Neural progenitor cell (in vitro differentiated cells): ENCODE measurements at places on chromosomes 11 and 22. TPM values are rescaled to one million over a fixed set of nuclear protein-coding genes. Genes with fewer than 3 reads are reported as not detected.

DNA sequence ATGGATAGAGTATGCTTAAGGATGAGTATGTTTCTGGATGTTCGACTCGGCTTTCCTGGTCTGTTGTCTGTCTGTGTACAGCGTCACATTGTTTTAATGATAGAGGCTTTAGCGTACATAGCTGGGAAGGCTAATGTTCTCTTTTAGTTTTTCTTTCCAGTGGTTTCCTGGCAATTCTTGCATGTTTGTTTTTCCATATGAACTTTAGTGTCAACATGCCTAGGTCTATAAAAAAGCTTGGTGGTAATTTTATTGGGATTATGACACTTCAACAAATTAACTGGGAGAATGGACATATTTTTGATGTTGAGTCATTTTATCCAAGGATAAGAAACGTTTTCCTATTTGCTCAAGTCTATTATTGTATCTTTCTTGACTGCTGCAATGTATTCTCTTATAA, 17.6 kb downstream of the F2 start:
- no peak for DNase-seq

GRCh38 chr11:132111316-132111715, 740.9 kb downstream of the NTM start:
- DNase-seq: no peak

- no peak for DNase-seq
Observed at GRCh38 chr11:96447208-96448110, 57.6 kb downstream of the JRKL start.

DNA sequence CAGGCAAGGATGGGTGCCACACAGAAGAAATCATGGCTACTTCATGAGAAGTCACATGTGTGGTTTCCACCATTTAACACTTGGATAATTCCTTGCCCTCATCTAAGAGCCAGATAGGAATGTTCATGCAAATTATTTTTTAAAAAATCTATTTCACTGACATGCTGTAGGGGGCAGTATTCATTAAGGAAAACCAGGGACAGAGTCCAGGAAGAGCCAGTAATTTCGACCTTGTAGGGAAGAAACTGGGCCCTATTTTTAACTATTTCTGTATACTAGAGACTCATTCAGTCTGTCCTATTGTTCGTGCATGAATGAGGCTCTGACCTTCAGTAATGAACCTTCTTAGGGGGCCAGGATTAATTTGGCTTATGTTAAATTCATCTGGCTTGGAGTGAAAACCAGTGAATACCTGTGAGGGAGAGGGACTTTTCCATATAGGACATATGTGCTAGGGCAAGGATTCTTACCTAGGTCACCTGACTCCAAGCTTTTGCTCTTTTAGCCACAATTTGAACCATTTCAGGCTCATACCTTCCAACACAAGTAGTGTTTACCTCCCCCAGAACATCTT, 192.7 kb downstream of the NAV2 start:
- peak; percentile 55 for DNase-seq

Gene APIP
- 16.3 and 28.7 TPM in 2 replicates for total RNA-seq

- DNase-seq: peak; percentile 2
Observed at GRCh38 chr11:100072131-100072530, 615.0 kb upstream of the ARHGAP42 start.

Gene TTC36
- 0.62 TPM in 1 of 2 replicates, not detected in the other for total RNA-seq

GRCh38 chr11:27187848-27188621, 147.4 kb downstream of the BBOX1 start:
- no peak for DNase-seq

GRCh38 chr11:133818302-133818701, 27.0 kb downstream of the SPATA19 start:
- no peak for DNase-seq

DNA sequence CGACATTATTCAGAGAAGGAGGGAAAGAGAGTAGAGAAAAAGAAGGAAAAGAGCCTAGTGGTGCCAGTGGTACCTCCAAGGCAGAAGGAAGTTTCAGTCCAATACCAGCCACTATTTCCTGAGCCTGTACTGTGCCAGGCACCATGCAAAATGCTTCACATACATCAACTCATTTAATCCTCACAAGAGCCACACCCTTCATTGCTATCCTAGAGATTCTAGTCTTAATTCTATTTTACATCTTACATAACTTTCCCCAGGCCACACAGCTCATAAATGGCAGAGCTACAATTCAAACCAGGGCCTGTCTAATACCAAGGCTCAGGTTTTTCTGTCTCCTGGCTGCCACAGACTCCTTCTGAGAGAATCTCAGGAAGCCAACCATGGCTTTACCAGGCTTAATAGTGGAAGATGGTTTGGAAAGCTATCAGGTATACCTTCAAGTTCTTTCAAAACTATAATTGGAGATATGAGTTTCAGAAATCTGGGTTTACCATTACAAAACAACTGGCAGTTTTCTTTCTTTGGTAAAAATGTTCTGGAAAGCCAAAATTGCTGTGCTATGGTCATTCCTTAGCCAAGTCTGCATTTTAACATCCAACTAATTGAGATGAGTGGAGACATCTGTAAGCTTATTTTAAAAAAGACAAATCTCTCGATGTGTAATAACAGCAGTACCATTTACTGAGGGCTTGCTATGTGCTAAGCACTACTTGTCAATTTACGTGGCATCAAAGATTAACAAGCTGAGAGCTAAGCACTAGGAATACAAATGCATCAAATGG, 225.1 kb upstream of the PITPNB start:
- no peak for DNase-seq

Gene CNGA4
- 0.15 TPM in 1 of 2 replicates, not detected in the other for total RNA-seq

Gene TRPM5
- 0.34 TPM in 1 of 2 replicates, not detected in the other for total RNA-seq

GRCh38 chr11:84947970-84948580, 679.1 kb downstream of the DLG2 start:
- no peak for DNase-seq

Gene ARHGAP20
- total RNA-seq: not detected in 2 replicates

Gene MMP12
- not detected in 2 replicates for total RNA-seq

DNA sequence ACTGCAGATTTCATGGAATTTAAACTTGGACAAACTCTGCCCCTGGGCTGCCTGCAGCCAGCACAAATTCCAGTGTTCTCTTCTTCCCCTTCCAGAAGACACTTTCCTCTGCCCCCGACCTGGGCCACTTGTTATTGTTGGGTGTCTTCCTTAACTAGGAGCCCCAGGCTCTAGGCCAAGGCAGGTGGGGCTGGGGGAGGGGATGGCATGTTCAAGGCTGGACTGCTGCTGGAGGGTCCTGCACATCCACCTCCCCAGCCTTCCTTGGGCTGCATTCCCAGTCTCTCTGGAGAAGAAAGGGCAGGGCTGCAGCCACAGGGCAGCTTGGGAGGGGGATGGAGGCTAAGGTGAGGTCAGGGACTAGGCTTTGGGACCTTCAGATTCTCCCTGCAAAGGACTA, 11.5 kb upstream of the SLC22A6 start:
- DNase-seq: no peak

GRCh38 chr11:133078012-133078411, 454.3 kb downstream of the OPCML start:
- no peak for DNase-seq

DNA sequence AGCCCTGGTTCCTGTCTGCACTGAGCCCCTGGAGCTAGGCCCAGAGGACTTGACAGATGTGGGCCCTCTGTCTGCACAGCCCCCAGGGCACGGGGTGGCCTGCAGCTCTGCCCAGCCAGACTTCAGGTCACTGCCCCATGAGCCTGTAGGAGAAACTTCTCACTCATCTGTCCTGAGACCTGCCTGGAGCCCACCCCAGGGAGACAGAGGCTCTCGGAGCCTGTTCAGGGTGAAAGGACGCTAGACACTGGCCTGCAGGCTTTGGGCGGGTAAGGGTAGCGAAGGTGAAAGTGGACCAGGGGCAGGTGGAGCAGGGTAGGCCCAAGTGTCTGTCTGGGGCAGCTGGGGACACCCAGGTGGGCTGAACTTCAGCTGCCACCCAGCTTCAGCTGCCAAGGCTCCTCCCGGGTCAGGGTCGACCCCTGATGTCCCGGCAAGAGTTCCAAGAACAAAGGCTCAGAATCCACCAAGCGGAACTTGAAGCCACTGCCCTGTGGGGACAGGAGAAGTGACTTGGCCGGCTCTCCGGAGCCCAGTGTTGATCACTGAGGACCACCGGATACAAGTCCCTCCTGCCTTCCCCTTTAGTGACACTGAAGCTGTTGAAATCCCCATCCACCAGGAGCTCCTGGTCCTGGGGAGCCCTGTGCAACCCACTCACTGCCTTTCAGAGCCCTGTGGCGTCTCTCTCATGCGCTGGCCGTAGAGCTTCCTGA, 90.3 kb downstream of the KCNQ1 start:
- no peak for DNase-seq

DNA sequence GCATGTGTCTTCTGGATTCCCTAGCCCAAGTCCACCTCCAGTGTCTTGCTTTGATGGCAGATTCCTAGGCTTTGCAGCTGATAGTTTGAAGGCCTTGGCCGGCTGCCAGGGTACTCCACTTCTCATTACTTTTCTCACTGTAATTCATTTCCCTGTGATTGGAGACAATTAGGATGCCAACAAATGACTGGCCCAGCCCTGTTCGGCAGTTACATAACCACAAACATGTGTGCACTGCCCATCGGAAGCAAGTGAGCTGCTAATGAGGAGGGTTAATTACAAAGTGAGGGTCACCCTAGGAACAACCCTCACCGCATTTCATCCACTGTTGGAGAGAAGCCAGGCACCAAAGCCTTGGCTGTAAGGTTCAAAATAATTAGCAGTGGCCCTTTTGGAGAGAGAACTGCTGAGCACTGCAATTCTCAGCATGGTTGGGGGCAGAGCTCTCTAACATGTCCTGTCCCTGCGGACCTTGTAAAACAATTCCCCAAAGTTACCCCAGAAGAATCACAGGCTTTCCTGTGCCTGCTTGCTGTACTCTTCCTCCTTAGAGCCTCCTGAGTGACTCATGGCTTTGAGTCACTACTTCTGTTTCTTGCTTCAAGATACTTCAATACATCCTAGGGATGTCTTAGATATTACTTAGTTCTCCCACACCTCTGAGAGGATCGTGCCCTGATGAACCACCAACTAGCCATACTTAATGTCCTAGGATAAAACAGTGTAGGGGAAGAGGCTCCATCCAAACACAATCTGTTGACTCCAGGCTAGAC, 109.7 kb upstream of the GALNT18 start:
- DNase-seq: no peak

DNA sequence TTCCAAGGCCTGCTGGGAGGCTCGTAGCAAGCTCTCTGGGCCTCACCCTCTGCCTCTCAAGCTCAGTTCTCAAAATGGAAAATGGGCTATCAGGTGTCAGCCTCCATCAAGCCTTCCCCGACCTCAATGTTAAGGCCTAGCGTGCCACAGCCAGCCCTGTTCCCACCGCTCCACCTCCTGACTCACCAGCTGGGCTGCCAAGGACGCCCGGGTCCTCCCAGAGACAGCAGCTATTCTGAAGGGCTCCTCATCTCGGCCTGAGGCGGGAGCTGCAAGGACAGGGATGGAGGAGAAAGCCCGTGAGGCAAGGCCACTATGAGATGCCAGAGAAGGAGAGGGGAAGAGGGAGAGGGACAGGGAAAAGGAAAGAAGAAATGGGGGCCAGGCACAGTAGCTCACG, 19.9 kb downstream of the ARAP1 start:
- DNase-seq: no peak

Gene SAA2
- total RNA-seq: not detected in 2 replicates

Gene DBX1
- 0.43 and 5.3 TPM in 2 replicates for total RNA-seq

Gene DDIAS
- 19.9 and 47.7 TPM in 2 replicates for total RNA-seq

DNA sequence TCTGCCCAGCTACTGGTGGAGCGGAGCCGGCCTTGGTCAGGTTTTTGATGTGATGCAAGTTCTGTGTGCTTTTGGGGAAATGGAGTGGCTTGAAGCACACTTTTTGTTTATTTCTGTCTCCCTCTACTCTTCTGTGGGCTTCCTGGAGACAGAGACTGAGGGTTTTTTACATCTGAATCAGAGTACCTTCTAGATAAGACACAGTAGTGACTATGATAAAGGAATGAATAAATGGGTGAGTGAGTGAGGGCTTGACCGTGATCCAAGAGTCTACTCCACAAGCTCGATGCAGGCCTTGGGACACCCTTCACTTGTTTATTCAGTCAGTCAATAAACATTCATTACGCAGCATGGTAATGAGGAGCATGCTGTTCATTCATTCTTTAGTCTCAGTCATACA, 125.7 kb downstream of the PKNOX2 start:
- DNase-seq: no peak

DNA sequence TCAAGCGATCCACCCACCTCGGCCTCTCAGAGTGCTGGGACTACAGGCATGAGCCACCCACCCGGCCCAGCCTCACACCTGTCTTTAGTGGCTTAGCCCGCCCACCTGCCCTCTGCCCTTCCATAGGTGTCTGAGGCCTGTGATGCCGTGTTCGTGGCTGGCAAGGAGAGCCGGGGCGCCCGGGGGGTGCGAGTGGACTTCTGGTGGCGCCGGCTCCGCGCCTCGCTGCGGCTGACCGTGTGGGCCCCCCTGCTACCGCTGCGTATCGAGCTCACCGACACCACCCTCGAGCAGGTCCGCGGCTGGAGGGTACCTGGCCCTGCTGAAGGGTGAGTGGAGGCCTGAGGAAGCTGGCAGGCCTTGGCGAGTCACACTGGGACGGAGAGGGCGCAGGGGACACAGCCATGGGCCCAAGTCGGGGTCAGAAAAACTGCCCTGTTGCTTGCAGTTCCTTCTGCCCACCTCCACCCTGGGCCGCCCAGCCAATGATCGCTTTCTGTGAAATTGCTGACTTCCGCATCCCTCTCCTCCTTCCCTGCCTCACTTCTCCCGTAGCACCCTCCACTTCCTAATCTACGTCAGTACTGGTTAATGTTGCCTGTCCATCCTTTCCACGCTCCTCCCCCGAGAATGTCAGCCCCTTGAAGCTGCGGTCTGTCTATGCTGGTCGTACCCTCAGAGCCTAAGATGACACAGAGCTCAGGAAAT, 9.3 kb downstream of the TMEM132A start:
- no peak for DNase-seq

DNA sequence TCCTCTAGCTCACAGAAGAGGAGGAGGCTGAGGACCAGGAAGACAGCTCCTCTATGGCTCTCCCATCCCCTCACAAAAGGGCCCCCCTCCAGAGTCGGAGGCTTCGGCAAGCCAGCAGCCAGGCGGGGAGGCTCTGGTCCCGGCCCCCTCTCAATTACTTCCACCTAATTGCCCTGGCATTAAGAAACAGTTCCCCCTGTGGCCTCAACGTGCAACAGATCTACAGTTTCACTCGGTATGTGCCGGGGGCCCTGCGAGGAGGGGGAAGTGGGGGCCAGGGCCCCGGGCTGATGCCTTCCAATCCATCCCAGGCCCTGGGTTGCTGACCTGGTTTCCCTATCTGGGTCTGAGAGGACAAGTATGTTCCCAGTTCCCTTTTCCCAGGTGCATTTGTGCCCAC, 7.9 kb downstream of the FOXR1 start:
- peak; percentile 80 for DNase-seq

Gene BRSK2
- total RNA-seq: 8.2 and 13.8 TPM in 2 replicates
